ENCODE measurements at places on chromosomes 12 and 14.

- DNase-seq, result no peak
These were observed 190.3 kb upstream of the PPFIA2 start for GRCh38 chr12:81949416-81949815.

DNA sequence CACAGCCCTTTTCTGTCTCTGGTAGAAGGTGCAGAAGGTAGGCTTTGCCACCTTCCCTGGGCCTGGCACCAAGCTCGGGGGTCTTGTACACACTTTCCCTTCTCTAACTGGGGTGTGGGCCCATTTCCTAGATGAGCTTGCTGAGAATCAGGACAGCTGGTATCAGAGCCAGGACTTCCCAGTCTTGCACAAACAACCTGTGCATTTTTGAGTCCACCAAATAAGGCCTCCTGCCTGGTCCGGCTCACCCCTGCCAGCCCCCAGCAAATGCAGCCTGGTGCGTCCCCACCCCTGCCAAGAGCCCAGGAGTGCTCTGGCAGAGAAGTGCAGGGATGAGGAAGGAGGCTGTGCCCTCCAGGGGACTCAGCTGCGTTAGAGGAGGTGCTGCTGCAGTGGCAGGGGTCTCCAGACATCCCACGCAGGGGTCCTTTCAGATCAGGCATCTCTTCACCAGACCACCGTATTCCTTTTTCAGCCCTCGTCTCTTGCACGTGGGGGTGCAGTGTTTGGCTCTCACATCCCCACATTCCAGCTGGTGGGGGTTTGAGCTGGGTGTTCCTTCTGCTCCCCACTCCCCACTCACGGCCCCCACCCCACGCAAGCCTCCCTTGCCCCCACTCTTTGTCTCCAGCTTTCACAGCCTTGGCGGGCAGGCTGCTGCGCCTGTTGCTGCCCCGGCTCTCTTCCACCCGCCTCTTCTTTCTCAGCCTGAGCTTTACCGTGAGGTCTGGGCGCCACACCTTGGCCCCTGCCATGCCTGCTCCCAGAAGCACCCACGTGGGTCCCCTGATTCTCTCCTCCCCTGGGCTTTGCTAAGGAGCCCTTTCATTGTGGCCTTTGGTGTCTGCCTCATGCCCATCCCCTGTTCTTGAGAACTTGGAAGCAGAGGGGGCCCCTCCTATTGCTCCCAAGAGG is 32.3 kb downstream of the MEG3 start:
- DNase-seq, result no peak

DNA sequence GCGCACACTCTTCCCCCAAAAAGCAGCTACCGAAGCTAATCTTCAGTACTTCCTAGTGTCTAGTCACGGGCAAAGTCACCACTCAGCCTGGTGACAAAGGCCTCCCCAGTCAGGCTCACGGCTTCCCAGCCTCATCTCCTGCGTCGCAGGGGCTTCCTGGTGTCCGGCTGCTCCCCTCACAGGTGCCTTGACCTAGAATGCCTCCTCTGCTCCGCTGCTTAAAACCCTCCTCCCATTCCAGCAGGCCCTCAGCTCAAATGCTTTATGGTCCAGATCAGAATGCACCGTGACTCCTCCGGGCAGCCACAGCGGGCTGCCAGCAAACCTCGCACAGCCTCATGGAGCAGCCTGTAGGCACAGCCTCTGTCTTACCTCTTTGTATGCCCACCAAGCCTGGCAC is 53.1 kb downstream of the PRIMA1 start:
- no peak for DNase-seq

DNA sequence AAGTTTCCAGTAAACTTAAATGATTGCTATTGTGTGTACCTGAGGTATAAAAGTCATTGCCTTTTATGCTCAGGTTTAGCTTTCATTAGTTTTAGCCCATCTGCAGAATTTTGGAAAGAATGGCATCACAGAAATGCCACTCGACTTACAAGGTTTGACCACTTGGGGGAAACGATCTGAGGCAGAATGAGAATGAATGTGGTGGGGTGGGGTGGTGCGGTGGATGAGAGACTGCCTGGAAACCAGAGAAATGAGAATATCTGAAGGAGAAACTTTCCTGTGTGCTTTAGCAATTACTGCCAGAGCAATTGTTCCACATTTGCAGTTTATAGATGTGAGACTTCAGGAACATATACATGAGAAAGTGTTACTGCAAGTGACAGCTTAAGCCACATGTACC is 225.4 kb upstream of the PDE3A start:
- DNase-seq, result no peak

GRCh38 chr12:3225154-3225795 is 148.1 kb downstream of the TSPAN9 start:
- DNase-seq, result no peak

- DNase-seq, result no peak
These were observed 22.1 kb downstream of the CLECL1 start for GRCh38 chr12:9710584-9711375.

DNA sequence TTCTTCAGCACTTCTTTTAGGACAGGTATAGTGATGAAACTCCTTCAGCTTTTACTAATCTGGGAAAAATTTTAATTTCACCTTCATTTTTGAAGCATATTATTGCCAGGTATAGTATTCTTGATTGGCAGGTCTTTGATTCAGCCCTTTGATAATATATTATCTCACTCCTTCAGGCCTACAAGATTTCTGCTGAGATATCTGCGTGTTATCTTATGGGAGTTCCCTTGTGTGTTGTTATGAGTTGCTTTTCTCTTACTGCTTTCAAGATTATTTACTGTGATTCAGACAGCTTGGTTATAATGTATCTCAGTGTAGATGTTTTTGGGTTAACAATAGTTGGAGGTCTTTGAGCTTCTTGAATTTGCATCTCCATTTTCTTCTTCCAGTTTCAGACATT is 87.4 kb downstream of the ATF7IP start:
- no peak for DNase-seq

DNA sequence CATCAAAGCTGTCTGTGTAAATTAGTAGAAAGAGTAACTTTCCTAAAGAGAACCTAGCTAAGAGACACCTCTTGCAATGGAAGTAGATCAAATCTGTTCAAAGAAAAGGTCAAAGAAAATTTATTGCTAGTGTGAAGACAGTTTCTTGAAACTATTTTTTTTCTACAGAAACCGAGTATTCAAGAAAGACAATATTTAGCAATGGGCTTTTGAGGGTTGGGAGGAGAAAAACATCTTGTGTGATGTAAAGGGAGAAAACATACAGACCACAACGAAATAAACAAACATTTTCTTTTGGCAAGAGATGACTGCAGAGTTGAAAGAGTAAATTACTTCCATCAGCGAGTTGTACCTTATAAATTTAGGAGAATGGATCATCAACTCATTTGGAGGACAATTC is 24.4 kb downstream of the NKX2-1 start:
- no peak for DNase-seq

DNA sequence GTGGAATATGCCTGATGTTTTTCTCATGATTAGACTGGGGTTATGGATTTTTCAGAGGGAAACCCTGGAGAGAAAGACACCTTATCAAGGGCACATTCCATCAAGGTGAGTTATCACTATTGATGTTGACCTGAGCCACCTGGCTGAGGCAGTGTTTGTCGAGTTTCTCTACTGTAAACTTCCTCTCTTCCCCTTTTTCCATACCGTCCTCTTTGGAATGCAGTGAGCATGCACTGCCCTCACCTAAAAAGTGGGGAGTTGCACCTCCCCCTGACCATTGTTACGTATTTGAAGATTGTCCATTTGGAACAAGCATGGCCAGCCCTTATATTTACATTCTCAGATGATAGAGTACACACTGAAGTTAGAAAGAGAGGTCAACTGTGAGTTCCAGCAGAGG is 53.9 kb upstream of the PWP1 start:
- no peak for DNase-seq

GRCh38 chr14:73238424-73238852 is 1.1 kb downstream of the PAPLN start:
- DNase-seq, result no peak

GRCh38 chr14:55715889-55716288 is 135.9 kb downstream of the KTN1 start:
- DNase-seq, result no peak

GRCh38 chr12:31729705-31730104 is 884 bp upstream of the AMN1 start:
- no peak for DNase-seq

GRCh38 chr14:69779088-69779487 is 12.1 kb downstream of the SRSF5 start:
- DNase-seq, result no peak

GRCh38 chr14:45361727-45362126 is 108.7 kb upstream of the MIS18BP1 start:
- peak; percentile 17 for DNase-seq

- DNase-seq, result peak; percentile 23
These were observed 77.2 kb downstream of the SERPINA3 start for GRCh38 chr14:94689218-94689984.

DNA sequence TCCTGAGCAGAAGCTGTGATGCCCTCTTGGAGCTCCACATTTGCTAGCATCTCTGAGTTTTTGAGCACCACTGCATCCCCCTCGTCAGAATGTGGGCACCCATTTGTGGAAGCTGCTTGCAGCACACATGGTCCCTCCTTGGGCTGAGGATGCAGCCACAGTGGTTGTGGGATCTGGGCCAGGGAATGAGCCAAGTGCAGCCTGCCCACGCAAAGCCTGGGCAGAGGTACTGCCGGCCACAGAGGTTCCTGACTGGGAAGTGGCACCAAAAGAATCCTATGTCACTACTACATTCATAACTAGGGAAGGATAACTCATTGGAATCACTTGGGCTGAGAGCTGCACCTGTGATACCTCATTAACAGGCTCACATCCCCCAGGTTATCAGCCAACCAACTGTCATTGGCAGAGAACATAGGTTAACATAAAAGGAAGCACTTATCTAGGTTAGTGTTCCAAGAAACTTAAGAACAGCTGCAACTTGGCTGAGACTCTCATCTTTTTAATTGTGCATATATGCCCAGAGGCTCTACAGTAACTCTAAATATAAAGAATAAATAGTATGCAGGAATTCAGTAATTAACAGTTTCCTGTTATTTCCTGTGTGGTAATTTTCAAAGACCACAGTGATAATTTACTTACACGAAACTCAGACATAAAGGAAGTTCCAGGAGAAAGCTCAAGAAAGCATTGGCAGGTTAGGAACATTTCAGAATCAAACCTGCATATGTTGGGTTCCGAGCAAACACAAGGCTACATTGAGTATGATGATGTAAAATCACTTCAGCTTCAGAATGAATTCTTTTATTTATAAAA is 145.3 kb downstream of the BCAT1 start:
- DNase-seq, result no peak

- no peak for DNase-seq
These were observed 63.2 kb downstream of the PLEKHA5 start for GRCh38 chr12:19192710-19193109.

DNA sequence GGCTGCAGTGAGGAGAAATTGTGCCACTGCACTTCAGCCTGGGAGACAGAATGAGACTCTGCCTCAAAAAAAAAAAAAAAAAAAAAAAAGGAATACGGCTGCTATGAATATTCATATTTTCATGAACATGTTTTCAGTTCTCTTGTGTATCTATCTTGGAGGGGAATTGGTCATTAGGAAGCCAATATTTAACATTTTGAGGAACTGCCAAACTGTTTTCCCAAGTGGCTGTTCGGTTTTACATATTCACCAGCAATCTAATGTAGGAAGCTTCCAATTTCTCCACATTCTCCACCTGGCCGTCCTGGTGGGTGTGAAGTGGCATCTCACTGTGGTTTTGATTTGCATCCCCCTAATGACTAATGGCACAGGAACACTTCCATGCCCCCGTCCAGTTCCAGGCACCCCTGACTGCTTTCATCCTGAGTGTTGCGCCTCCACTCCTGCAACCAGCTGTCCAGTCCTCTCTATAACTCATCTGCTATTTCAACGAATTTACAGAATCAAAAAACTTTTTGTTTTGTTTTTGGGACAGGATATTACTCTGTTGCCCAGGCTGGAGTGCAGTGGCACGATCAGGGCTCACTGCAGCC is 5.7 kb downstream of the STXBP6 start:
- no peak for DNase-seq

- DNase-seq, result no peak
These were observed 88.5 kb downstream of the MYRFL start for GRCh38 chr12:69913526-69913925.

DNA sequence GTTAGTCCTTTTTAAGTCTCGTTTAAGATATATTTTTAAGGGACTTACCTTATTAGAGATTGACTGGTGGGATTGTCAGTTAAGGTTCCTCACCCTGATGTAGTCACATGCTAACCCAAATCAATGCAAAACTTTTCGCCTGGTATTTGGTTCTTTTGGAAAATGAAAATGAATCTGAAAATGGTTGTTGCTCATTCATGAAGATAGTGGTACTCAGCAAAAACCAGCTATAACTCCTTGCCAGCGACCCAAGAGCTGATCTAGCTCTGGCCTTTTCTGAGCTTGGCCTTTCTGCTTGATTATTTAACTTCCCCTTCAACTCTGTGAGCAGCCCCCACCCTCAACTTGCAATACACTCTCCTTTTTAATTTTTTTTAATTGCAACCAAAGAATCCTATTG is 85.0 kb upstream of the GTF2A1 start:
- no peak for DNase-seq

DNA sequence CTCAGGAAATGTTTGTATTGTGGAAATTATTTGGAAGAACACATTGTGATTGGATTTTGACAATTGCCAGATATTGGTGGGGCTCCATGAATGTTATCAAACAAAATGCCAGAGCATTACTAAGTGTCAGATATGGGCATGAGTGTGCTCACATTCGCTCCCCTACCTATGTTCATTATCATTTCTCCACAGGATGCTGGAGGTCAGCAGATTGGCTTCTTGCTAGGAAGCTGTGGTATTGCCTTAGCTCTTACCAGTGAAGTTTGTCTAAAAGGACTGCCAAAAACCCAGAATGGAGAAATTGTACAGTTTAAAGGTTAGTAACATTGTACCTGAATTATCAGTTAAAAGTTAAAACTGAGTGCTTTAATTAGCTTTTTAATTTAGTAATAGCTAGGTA is 78.3 kb upstream of the ATF1 start:
- DNase-seq, result no peak

DNA sequence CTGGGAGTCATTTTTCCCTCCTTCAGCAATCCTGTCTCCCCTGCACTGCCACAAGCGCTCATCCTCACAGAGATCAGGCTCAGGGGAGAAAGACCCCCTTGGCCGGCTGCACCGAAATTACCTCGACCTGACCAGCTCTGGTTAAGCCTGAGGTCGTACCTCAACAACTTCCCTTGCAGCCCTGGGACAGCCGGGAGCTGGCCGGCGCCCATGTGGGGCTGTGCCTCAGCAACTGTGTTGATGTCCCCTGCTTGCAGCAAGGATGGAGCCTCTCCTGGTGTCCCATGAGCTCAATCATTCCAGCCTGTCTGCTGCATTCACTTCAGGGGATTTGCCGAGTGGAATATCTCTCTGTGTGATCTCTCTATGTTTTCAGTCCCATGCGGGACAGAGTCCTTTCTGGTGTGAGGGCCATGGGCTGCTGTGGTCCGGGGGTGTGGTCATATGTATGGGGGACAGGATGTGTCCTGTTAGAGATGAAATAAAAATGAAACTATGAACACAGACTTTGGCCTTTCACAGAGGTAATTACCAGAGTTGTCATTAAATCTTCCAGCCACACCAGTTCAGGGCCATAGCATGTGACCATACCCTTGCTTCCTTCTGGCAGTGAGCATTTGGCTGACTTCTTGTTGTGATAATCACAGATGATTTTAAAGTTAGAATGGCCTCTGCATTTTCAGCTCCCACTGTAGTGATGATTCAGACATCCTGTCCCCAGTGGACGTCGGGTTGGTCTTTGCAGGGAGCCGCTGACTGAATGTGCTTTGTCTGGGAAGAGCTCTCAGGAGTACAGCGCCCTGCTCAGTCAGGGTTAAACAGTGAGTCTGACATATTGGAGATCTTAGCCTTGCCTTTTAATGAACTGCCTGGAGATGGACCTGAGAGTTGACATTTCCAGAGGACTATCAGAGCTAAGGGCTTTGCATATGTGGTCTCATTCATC is 405.9 kb downstream of the AACS start:
- no peak for DNase-seq

GRCh38 chr14:39474416-39474911 is 42.2 kb upstream of the FBXO33 start:
- DNase-seq, result no peak
